Activated T-cell treated with anti-CD3 and anti-CD28 coated beads, Interleukin-2, amount 50 U/mL, for 72 hours (primary cell): ENCODE measurements at places on chromosomes 3 and 15. TPM values are rescaled to one million over a fixed set of nuclear protein-coding genes. Genes with fewer than 3 reads are reported as not detected.

EPHA3 gene
- 0.14 TPM for total RNA-seq

THRB gene
- not detected for total RNA-seq

OPA1 gene
- total RNA-seq = 67.5 TPM

DNA sequence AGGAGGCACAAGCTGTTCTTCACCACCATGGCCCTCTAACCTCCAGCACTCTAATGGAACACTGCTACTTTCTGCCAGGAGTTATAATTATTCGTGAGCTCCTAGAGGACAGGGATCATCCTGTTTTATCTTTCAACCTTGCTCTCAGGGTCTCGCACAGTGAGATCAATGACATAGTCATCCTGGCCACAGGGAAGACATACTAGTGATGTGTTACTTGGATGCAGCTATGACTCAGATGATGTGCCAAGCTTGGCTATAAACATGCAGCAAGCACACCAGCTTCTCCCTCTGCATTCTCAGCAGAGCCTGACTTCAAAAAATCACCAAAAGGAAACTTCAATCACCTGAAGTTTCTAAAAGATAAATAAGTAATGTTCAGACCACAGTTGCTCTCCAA is 203.8 kb upstream of the HES1 start:
- H3K4me3 ChIP-seq = no peak overlapping the region
- no peak for DNase-seq
- peaks cover 12% of the 10 kb centered on the region for H3K4me1 ChIP-seq
- H3K27ac ChIP-seq = no peak overlapping the region
- H3K36me3 ChIP-seq = no peaks in the 10 kb centered on the region
- H3K27me3 ChIP-seq = peaks cover 19% of the 10 kb centered on the region

KLF15 gene
- total RNA-seq = 0.44 TPM

C3orf38 gene
- 41.7 TPM for total RNA-seq
